ENCODE measurements at places on chromosomes 5 and 9.

DNA sequence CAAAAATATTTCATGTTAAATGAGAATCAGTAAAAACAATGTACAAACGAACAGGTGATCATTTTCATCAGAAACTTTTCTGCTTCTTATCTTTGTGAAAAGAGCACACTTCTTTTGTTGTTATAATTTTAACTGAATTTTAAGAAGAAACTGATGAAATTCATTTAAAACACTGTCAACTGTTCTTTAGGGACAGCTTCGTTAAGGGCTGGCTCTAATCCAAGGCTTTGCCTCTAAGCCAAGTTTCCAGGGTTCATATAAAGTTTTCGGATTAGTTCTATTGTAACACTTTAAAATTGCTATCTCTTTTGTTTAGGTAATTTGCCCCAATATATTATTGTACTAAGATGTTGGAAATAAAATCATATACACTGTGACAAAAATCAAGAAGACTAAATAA, 559.2 kb downstream of the TUSC1 start:
- DNase-seq, result no peak

GRCh38 chr5:53971551-53971950, 338.8 kb downstream of the ARL15 start:
- DNase-seq, result no peak

- no peak for DNase-seq
These were observed 138.3 kb downstream of the TMEM161B start for GRCh38 chr5:88130211-88130815.

GRCh38 chr5:147971472-147971871, 65.1 kb upstream of the C5orf46 start:
- no peak for DNase-seq

DNA sequence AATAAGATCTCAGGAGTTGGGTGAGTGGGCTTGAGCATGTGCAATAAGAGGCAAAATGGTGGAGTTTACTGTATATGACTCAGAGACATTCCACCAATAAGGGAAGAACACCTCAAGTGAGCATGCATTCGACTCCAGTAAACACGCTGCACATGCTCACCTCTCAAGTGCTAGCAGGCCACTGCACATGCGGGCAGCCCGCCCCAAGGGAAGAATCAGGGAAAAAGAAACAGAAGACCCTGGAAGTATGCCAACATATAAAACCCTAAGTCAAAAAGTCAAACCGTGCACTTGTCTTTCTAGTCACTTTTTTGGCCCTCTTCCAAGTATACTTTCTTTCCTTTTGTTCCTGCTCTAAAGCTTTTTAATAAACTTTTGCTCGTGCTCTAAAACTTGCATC, 245.3 kb upstream of the RASA1 start:
- DNase-seq, result no peak

DNA sequence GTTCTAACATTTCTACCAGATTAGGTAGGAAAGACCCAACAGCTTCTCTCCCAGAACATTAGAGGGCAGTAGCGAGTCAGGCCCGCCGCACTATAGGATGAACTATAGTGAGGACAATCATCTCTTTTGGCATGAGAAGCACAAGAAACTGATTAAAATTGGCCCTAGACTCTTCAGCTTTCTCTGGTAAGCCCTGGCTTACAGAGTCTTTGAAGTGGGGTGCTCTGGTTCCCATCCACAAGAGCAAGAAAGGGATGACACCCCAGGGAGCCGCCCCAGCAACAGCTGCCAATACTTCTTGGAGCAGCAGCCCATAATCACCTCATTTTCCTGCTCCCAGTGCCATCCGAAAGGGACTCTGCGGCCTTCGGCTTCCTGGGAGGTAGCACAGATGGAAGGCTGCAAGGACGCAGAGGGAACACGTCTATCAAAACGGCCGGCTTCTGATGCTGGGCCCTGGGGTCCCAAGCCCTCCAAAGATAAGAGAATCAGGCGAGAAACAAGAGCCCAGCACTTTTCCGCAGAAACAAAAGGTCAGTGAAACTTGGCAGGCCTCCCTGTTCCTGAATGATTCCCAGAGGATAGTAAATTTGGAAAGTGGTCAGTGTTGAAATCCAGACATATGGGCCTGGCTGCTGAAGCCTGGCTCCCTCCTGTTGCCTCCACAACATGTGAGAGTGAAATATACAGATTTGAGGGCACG, 69.3 kb downstream of the HSD17B3 start:
- no peak for DNase-seq

GRCh38 chr5:79588696-79589095, 23.5 kb upstream of the TENT2 start:
- no peak for DNase-seq

- no peak for DNase-seq
These were observed 27.2 kb downstream of the CSF2 start for GRCh38 chr5:132100672-132101261.
